Progenitor cell of endocrine pancreas (in vitro differentiated cells): ENCODE measurements at places on chromosomes 7 and 10. TPM values are rescaled to one million over a fixed set of nuclear protein-coding genes. Genes with fewer than 3 reads are reported as not detected.

GRCh38 chr10:133379801-133380666 lies 972 bp downstream of the PAOX start:
- H3K36me3 ChIP-seq, result peaks cover 3% of the 10 kb centered on the region
- H3K4me3 ChIP-seq, result peak overlapping the region; percentile 65
- no peak for DNase-seq
- H3K4me1 ChIP-seq, result peaks cover 1% of the 10 kb centered on the region

- H3K27ac ChIP-seq, result no peak overlapping the region
- no peaks in the 10 kb centered on the region for H3K36me3 ChIP-seq
- no peak for DNase-seq
- H3K4me3 ChIP-seq, result no peak overlapping the region
Measured at GRCh38 chr7:2927592-2927991, 83.5 kb upstream of the GNA12 start.

DNA sequence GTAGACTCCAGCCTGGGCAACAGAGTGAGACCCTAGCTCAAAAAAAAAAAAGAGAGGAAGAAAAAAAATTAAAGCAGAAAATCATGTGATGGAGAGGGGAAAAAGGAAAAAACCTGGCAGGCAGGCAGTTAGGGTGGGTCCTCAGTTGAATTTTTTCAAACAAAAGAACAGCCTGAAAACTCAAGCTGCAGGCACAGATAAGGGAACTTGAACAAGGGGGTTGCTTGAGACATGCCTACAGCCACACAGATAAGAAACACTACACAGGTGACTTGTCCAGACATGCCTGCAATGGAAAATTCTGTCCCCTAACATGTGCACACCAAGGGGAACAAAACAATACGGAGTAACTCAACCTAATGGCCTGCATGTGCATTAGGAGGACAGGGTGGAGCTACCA lies 19.2 kb downstream of the VIM start:
- H3K27me3 ChIP-seq, result no peaks in the 10 kb centered on the region
- H3K4me1 ChIP-seq, result no peaks in the 10 kb centered on the region
- no peak overlapping the region for H3K27ac ChIP-seq
- no peak for DNase-seq
- peaks cover 2% of the 10 kb centered on the region for H3K36me3 ChIP-seq

Gene STEAP2
- total RNA-seq, result 4.9 and 5.3 TPM in 2 replicates

DNA sequence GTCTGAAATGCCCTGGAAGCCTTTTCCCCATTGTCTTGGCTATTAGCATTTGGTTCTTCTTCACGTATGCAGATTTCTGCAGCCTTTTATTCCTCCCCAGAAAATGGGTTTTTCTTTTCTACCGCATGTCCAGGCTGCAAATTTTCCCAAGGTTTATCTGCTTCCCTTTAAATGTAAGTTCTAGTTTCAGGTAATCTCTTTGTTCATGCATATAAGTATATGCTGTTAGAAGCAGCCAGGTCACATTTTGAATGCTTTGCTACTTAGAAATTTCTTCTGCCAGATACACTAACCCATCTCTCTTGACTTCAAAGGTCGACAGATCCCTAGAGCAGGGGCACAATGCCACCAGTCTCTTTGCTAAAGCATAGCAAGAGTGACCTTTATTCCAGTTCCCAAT lies 12.3 kb downstream of the THAP5 start:
- no peak for DNase-seq
- H3K36me3 ChIP-seq, result peaks cover 24% of the 10 kb centered on the region
- no peaks in the 10 kb centered on the region for H3K27me3 ChIP-seq
- no peak overlapping the region for H3K4me3 ChIP-seq

DNA sequence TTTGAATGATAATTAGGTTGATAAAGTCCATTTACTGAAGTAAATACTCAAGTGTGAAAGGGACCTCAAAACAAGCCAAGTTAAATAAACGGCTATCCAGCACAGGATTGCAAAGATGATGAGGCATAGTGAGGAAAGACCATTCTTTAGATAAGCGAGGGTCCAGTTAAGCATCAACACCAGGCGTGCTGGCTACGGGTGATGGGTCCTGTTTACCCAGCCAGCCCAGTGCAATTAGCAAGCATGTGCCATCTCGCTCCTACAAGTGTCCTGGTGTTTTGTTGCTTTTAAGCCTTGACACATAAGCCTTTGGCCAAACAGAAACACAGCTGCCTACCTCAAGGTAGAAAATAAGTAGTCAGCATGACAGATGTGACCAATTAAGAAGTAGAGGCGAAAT lies 7.1 kb downstream of the NEBL start:
- no peak for DNase-seq
- H3K4me3 ChIP-seq, result no peak overlapping the region
- no peaks in the 10 kb centered on the region for H3K36me3 ChIP-seq
- no peak overlapping the region for H3K27ac ChIP-seq
- no peaks in the 10 kb centered on the region for H3K27me3 ChIP-seq

Gene NEUROD6
- not detected in 2 replicates for total RNA-seq

DNA sequence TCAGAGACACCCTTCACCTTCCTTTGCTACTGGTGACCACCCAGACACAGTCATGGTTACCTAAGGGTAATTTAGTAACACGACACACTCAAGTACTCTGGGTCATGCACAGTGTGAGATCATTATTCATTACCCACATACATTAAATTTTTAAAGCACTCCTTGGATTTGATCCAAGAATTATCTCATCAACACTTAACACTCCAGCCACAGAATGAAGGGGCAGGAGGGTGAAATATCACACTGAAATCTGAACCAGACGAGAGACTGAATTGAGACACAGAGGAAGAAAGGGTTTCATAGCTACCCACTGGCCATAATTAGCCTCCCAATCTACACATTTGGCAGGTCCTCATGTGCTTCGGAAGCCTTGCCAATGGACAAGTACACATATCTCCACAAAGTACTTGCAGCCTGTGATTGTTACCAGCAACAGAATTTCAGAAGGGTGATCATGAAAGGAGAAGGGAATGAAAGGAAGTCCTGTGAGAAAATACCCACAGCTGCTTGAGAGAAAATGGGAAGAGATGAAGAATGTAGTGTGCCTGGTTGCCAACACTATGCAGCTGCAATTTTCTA lies 189.3 kb downstream of the POLR1F start:
- no peaks in the 10 kb centered on the region for H3K4me1 ChIP-seq
- no peak for DNase-seq
- H3K36me3 ChIP-seq, result no peaks in the 10 kb centered on the region
- no peaks in the 10 kb centered on the region for H3K27me3 ChIP-seq
- no peak overlapping the region for H3K4me3 ChIP-seq

GRCh38 chr10:94138391-94138790 lies 144.7 kb downstream of the PLCE1 start:
- H3K27me3 ChIP-seq, result no peaks in the 10 kb centered on the region
- DNase-seq, result no peak
- no peak overlapping the region for H3K4me3 ChIP-seq
- no peak overlapping the region for H3K27ac ChIP-seq

GRCh38 chr10:11236234-11236633 lies 218.6 kb downstream of the CELF2 start:
- DNase-seq, result no peak
- H3K4me3 ChIP-seq, result no peak overlapping the region
- H3K27me3 ChIP-seq, result peaks cover 2% of the 10 kb centered on the region

Gene ZNF853
- 13.7 and 14.3 TPM in 2 replicates for total RNA-seq

GRCh38 chr7:150733482-150734095 lies 3.6 kb upstream of the GIMAP5 start:
- no peak overlapping the region for H3K27ac ChIP-seq
- H3K4me3 ChIP-seq, result no peak overlapping the region
- no peak for DNase-seq
- H3K4me1 ChIP-seq, result no peaks in the 10 kb centered on the region

DNA sequence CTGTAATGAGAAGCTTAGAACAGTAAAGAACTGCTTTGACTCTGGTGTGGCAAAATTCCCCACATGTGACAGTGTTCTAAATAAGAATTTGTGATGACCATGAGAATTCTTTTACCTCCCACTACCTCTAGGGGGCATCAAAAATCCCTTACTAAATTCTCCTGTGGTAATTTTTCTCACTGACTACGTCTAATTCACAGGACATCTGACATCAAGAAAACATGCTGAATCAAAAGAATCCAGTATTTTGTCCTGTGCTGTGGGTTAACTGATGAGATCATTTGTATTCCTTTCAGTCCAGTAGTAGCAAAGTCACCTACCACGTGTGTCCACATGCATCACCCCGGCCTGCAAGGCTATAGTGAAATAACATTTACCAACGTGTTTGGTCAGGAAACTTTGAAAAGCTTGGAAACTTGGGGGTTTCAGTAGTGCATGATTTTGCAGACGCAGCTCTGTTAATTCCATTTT lies 103.8 kb downstream of the ATE1 start:
- H3K27ac ChIP-seq, result no peak overlapping the region
- H3K36me3 ChIP-seq, result peaks cover 16% of the 10 kb centered on the region
- DNase-seq, result no peak
